ENCODE measurements at places on chromosomes 7 and 10. TPM values are rescaled to one million over a fixed set of nuclear protein-coding genes. Genes with fewer than 3 reads are reported as not detected.
A peak's percentile ranks its signal among the peaks of the same experiment; 100 is the strongest.

DNA sequence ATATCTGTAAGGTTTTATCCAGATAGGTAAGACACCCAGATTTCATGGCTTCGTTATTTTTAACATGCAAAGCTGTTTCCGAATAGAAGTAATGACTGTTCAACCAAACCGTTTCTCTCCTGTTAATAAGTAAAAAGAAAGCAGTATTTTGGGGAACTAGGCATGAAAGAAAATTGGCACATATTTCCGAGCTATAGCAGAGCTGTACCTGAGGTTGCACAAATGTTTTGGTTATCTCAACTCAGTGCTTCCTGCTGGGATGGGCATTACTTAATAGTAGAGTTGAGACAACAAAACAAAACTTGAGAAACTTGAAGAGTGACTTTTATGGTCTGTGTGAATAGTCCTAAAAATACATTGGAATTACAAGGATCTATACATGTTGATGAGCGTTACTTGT, 564.3 kb upstream of the SORCS1 start:
- DNase-seq, result peak; percentile 40

- no peak for DNase-seq
These were observed 25.2 kb downstream of the AOC1 start for GRCh38 chr7:150877536-150877935.

DNA sequence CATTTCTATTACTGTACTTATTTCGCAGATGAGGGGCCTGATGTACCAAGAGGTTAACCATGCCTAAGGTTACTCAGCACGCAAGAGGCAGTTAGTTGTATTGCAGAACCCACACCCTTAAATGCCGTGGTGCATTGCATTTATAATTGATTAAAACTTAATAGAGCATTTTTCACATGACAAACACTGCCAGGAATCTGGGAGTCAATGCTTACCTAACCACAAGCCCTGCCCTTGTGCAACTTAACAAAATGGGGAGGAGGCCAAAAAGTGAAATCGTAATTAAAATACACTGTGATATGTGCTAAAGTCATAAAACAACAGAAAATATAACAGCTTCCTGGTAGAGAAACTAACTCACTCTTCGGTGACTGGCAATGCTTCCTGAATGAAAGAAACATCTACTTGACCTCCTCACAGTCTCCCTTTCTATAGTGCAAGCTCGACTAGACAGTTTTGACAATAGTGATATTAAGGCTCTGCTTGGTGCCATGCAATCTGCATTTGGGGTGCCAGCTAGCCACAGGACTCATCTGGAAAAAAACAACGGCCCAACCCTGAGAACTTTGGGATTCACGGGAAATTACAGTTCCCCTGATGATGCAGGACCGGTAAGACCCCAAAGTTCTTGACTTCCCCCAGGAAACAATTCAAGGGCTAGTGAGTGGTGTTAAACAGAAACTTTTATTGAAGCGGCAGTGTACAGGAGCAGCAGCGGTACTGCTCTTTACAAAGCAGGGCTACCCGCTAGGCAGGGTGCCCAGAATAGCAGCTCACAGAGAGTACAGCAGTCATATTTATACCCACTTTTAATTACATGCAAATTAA, 612.4 kb downstream of the TNS3 start:
- DNase-seq, result peak; percentile 98

- DNase-seq, result peak; percentile 15
These were observed 41.8 kb upstream of the LRRC18 start for GRCh38 chr10:48981310-48981907.

DNA sequence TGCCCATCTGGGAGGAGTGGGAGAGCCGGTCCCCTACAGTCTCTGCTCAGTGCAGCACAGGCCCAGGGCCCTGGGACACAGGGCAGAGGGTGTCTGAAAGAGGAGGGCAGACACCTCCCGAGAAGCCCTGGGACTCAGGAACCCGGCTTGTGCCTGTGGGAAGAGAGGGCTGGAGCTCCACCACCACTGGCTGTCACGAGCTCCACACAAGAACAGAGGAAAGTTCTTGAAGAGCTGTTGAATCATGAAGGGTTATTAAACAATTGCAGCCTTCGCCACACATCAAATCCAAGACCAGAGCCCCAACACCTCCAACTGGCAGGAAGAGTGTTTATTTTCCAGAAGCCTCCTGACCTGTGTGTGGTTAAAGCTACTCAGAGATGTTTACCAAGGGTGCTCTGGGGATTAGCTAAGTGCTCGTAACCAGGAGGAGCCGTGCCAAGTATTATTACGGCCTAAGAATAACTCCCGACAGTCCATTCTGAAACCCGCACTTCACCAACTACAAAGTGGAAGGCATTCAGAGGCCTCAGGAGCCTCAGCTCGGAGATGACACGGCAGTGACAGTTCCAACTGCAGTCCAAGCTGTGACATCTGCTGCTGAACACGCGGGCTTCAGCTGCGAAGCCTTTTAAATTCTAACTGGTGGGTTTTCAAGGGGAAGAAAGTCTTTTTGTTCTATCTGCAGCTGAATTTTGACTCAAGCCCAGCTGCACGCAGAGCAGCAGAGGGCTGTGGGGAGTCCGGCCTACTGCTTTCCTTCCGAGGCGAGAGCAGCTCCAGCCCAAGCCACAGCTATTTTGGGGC, 75.1 kb downstream of the MAD1L1 start:
- DNase-seq, result peak; percentile 88

GRCh38 chr10:117320050-117320665, 55.1 kb downstream of the PDZD8 start:
- peak; percentile 42 for DNase-seq

DNA sequence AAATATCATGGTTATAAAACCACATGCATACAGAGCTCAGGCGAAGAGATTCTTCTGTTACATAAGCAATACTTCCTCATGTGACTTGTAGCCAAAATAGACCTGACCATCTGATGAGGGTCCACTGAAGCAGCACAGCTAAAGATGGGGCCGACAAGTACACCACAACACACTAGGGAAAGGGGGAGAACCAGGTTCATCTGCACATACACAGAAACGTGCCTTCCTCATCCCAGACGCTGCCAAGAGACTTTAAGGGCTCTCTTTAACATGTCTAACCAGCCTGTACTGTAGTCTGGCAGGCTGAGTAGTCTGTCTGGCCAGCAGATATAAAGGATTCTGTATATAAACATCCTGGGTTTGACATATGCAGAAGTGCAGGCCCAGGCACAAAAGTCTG, 30.3 kb downstream of the ERCC6 start:
- DNase-seq, result no peak

GRCh38 chr7:39535720-39536119, 30.5 kb upstream of the YAE1 start:
- DNase-seq, result no peak

- DNase-seq, result no peak
These were observed 22.1 kb upstream of the PDE1C start for GRCh38 chr7:32092346-32092745.

DNA sequence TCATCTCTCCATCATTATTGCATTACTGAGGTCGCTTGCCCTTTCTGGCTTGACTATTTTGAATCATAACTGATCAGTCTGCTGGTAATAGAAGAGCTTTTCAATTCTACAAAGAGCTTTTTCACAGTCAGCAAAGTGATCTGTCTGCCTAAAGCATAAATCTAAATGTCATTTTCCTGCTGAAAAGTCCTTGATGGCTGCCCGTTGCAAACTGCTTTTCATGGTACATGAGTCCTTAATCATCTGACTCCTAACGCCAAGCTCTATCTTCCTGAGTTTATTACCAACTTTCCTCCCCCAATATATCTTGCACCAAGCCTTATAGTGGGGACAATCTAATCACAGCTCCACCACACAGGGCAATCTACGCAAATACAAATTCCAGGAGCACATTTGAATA, 39.8 kb downstream of the THSD7A start:
- no peak for DNase-seq

- DNase-seq, result no peak
These were observed 271.5 kb upstream of the ZWINT start for GRCh38 chr10:56632537-56632936.

GRCh38 chr7:7989616-7990440, 21.2 kb downstream of the GLCCI1 start:
- DNase-seq, result no peak

DNA sequence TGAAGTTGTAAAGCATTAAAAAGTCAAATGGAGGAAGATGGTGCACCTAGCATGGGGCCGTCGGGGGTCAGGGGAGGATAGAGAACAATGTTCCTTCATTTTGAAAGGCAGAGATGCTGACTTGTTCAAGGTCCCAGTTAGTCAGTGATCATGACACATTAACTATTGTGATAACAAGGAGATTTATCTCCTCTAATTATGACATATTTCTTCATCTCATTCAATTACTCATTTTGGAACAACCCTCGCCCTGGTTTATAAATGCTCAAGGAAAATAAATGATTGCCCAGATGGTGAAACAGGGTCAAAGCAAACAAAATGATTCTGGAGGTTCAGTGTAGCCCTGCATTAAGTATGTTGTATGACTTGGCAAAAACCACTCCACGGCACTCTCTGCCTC, 106.2 kb downstream of the ITIH5 start:
- peak; percentile 30 for DNase-seq

- DNase-seq, result peak; percentile 22
These were observed 33.9 kb downstream of the PTTG1IP2 start for GRCh38 chr7:90503367-90503766.

DNA sequence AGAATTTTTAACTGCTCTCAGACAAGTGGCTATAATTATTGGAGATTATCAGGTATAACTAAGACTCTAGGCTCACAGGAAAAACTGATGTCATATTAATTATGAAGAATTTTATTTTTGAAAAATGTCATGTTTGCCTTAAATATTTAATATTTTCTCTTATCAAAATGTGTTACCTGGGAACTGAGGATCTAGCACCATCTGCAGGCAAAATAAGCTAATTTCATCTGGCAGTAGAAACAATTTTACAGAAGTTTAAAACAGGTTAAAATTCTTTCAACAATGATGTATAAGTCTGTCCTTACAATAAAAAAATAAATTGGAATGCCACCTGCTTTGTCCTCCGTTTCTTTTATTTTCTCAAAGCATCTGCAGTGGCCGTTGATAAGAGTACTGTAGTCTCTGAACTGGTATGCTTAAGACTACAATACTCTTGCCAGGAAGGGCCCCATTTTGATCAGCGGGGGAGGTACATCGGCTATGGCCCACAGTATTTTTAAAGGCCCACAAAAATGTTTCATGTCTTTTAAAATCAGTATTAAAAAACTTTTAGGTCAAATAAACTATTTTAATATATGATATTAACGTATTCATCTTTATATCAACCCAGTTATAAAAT, 81.3 kb downstream of the VWDE start:
- peak; percentile 33 for DNase-seq

- DNase-seq, result no peak
These were observed 35.9 kb downstream of the MTURN start for GRCh38 chr7:30170476-30171205.

DNA sequence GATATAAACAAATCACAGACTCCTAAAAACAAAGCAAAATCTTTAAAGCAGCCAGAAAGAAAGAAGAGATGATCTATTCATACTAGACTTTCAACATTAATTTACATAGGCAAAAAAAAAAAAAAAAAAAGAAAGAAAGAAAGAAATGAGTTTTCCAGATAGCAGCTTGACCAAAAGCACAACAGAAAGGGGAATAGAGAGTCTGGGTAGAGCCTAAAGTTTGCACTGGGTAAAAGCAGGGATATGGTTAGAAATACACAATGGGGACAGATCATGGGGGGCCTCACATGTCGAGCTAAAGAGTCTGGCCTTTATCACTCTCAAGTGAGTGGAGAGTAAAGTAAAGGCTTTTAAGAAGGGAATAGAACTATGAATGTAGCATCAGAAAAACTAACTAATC, 169.8 kb downstream of the SGMS1 start:
- DNase-seq, result no peak

GRCh38 chr10:69061305-69062161, 26.4 kb upstream of the SRGN start:
- peak; percentile 100 for DNase-seq

DNA sequence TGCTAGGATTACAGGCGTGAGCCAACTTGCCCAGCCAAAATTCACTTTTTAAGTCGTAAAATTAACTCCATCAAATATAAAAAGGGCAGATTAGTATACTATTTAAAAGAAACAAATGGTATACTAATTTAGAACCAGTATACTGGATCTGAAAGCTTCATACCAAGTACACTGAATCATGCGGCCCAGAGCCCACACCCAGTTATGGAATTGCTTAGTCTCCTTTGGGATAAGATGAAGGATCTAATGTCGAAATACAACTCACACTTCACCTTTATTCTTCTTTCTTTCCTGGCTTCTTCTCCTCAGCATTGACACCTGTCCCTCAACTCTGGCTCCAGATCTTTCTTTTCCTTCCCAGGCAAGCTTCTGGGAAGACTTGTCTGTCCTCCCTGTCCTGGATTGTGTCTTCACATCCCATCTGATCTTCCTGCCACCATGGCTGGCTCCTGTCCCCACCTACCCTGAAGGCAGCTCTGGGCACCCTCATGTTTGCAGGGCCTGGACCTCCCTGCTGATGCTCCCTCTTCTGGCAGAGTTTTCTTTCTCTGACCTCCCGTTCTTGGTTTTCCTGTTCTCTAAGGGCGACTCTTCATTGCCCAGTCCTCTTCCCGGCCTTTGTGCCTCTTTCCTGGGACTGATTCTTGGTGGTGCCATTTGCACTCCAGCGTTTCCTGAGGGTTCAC, 57.8 kb upstream of the CTBP2 start:
- peak; percentile 12 for DNase-seq

- DNase-seq, result no peak
These were observed 483.5 kb upstream of the POT1 start for GRCh38 chr7:125412890-125413665.

GRCh38 chr10:124062390-124062789, 31.0 kb downstream of the CHST15 start:
- no peak for DNase-seq

DNA sequence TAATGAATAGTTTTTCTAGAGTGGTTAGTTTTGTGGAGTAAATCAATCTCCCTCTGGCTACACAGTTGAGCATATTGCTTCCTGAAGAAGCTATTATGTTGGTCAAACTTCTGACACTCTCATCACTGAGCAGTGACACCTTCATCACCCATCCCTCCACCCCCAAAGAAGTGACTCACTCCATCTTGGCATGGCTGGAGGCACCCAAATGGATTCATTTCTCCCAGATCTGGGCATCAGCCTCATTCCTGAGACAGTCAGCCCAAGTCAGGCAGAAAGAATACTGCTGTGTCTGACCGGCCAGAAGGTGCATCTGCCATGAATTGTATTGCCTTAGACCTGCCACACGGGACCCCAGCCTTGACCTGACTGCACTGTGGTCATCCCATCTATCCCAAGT, 117.0 kb upstream of the HABP2 start:
- DNase-seq, result peak; percentile 41

The JAKMIP3 gene
- total RNA-seq, result not detected

The RAB19 gene
- total RNA-seq, result 3.5 TPM

The CACUL1 gene
- 32.8 TPM for total RNA-seq

The GATA3 gene
- 0.52 TPM for total RNA-seq

The UPK3BL2 gene
- total RNA-seq, result not detected

The NUTM2E gene
- total RNA-seq, result not detected

The SND1 gene
- total RNA-seq, result 201 TPM

The IFIT1B gene
- not detected for total RNA-seq

The UCMA gene
- total RNA-seq, result not detected

The PRRT4 gene
- not detected for total RNA-seq

The ADARB2 gene
- 0.10 TPM for total RNA-seq

The ZPBP gene
- not detected for total RNA-seq

The CYP3A5 gene
- total RNA-seq, result 13.1 TPM

The C7orf57 gene
- total RNA-seq, result not detected

The DNAJB9 gene
- 28.1 TPM for total RNA-seq

The NAMPT gene
- 209 TPM for total RNA-seq
